T1000 (cell line): ENCODE measurements at places on chromosomes 11 and 22.

DNA sequence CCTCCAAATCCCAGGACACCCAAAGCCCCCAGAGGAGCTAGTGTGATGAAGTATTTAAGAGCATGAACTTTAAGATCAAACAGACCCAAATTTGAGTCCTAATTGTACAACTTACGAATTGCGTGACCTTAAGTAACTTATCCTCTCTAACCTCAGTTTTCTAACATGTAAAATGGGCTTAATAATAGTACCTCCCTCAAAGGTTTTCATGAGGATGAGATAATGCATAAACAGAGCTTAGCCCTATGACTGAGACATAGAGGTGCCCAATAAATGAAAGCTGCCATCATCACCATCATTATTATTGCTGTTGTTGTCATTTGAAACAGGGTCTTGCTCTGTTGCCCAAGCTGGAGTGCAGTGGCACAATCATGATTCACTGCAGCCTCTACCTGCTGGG, 9.2 kb downstream of the SCN2B start:
- DNase-seq, result no peak

DNA sequence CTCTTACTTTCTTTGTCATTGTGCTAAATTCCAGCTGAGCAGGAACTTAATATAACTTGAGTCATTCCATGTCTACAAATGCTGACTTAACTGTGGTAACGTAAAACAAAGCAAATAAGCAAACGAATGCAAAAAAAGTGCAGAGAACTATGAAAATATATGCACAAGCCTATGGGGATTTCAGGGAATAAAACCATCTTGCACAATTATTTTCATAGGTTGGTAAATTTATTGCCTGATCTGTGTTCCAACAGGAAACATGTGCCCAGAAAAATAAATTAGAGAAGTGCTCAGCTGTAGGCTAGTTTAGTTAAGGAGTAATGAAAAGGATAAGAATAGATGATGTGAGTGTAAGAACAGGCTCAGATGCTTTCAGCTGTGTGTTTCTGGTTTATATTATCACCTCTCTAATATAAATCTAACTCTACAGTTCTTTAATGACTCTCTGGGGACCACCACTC, 1169.3 kb downstream of the LRRC4C start:
- no peak for DNase-seq

- DNase-seq, result peak; percentile 62
Measured at GRCh38 chr11:70111269-70112016, 33.3 kb downstream of the ANO1 start.

GRCh38 chr11:90795746-90796145, 572.9 kb upstream of the CHORDC1 start:
- DNase-seq, result no peak

DNA sequence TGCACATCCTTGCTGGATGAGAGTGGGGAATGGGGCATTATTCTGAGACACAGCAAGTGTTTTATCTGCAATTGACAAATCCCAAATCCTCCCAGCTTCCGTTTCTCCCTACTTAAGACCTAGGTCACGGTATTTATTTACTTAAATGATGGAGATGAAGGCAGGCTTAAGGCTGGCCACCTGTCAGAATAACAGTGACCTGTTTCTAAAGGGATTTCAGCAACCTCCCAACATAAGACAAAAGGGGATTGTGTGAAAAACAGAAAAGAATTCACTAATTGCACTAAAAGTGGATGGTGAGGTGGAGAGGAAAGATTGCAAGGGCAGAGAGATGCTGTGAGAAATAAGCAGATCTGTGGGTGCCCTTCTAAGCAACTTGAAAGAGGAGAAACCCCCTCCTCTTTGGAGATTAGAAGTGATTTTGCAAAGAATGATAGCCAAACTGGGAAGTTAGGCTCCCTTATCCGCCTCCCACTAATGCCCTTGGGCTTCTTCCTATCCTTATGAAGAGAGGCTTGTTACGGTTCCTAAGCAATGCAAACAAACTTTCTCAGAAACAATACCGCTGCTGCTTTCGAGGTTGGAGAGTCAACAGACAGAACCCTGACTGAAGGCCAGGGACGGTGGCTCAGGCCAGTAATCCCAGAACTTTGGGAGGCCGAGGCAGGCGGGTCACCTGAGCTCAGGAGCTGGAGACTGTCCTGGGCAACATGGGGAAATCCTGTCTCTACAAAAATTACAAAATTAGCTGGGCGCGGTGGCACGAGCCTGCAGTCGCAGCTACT, 84.3 kb downstream of the ARL14EP start:
- DNase-seq, result no peak
